CD14-positive monocyte (primary cell): ENCODE measurements at places on chromosomes 11 and 22. TPM values are rescaled to one million over a fixed set of nuclear protein-coding genes. Genes with fewer than 3 reads are reported as not detected.

ZNF280A gene
- polyA plus RNA-seq, result not detected

ZBTB16 gene
- polyA plus RNA-seq, result 11.9 and 12.3 TPM in 2 replicates

MYBPC3 gene
- polyA plus RNA-seq, result not detected

IL17REL gene
- not detected in 2 replicates for polyA plus RNA-seq

DERL3 gene
- polyA plus RNA-seq, result 0.28 TPM

PDE2A gene
- polyA plus RNA-seq, result 0.18 TPM

HTR3B gene
- 0.04 and 0.05 TPM in 2 replicates for polyA plus RNA-seq

RASSF10 gene
- not detected for polyA plus RNA-seq

IL18 gene
- 16.2 TPM for polyA plus RNA-seq

KDELR3 gene
- polyA plus RNA-seq, result not detected

OR5P2 gene
- not detected for polyA plus RNA-seq

PANX3 gene
- not detected for polyA plus RNA-seq

ZPR1 gene
- polyA plus RNA-seq, result 35.2 TPM

CNTF gene
- polyA plus RNA-seq, result not detected

NAT10 gene
- polyA plus RNA-seq, result 10.6 and 13.1 TPM in 2 replicates

FZD4 gene
- not detected for polyA plus RNA-seq

FOLR1 gene
- not detected for polyA plus RNA-seq

CCDC81 gene
- 0.11 and 0.31 TPM in 2 replicates for polyA plus RNA-seq

C11orf21 gene
- 10.8 TPM for polyA plus RNA-seq

OR10A2 gene
- not detected in 2 replicates for polyA plus RNA-seq

RAG1 gene
- polyA plus RNA-seq, result not detected

MMP8 gene
- not detected in 2 replicates for polyA plus RNA-seq

CCDC87 gene
- not detected for polyA plus RNA-seq

RFPL3 gene
- polyA plus RNA-seq, result not detected

SAA4 gene
- not detected for polyA plus RNA-seq

APOA1 gene
- 0.29 and 0.38 TPM in 2 replicates for polyA plus RNA-seq

PHOX2A gene
- polyA plus RNA-seq, result not detected in 2 replicates

MAPK8IP1 gene
- polyA plus RNA-seq, result not detected

UPK3A gene
- 14.0 TPM for polyA plus RNA-seq

GAL3ST3 gene
- not detected for polyA plus RNA-seq

RCOR2 gene
- not detected for polyA plus RNA-seq

SUN2 gene
- polyA plus RNA-seq, result 97.8 TPM

GDPD4 gene
- not detected for polyA plus RNA-seq
